ENCODE measurements at places on chromosomes 16 and 17.

DNA sequence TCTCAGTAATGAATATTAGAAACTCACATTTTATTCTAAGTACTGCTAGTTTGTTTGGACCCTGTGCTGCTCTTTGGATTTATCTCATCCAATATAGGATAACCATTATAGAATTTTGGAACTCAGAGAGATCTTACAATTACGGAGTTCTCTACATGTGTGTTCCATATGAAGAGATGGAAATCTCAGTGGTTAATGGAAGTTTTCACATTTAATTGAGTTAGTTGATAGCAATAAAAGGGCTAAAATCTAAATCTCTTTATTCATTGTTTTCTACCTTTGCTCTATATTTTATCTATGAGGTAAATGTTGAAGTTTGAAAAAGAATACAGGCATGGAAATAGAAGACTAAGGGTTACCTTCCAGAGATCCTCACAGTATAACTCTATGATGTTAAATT is 558.0 kb upstream of the KIF2B start:
- DNase-seq = no peak

DNA sequence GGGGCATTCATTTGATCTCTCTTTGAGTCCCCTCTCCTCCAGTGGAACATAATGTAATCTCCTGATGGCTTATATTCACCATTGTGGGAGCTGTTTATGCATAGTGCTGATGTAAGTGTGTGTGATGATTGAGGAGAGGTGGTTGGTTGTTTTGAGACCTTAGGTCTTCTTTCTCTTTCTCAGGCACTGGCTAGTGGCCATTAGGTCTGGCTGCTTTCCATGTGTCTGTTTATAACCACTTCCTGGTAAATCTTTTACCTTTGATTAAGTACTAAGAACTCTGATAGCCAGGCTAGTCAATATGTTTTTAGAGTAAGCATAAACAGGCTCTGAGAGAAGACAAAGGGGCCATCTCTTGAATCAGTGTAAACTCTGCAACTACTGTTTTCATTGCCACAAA is 27.9 kb downstream of the VAT1L start:
- DNase-seq = no peak

DNA sequence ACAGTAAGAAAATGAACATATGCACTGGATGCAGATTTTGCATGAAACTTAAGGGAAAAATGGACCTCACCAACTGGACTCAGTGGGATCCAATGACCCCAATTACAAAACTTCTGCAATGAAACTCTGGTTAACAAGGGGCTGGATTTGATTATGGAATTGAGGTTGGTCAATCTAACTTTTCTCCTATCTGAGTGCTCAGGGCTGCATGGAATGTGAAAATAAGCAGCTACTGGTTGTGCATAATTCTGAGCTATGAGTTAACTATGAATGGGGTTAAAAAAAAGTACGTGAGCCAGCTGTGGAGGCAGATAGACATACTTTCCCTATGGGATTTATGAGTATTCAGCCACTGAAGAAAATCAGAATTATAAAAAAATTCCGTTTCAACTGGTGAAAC is 9.2 kb downstream of the FAM20A start:
- DNase-seq = no peak

DNA sequence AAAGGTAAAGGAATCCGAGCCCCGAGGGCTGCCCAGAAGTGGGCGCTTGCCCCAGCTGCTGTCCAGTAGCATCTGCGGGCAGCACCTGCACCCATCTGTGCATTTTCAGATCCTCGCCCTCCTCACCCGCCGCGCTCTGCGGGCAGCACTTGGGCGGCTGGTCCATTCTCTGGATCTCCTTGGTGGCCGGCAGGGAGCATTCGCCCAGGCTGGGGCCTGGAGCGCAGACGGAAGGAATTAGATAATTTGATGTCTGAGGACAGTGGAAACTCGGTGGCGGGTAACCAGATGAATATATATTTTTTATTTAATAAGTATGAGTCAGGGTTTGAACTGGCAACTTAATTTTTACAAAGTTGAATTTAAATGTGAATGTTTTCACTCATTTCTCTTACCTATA is 88.5 kb downstream of the NPIPB11 start:
- no peak for DNase-seq

DNA sequence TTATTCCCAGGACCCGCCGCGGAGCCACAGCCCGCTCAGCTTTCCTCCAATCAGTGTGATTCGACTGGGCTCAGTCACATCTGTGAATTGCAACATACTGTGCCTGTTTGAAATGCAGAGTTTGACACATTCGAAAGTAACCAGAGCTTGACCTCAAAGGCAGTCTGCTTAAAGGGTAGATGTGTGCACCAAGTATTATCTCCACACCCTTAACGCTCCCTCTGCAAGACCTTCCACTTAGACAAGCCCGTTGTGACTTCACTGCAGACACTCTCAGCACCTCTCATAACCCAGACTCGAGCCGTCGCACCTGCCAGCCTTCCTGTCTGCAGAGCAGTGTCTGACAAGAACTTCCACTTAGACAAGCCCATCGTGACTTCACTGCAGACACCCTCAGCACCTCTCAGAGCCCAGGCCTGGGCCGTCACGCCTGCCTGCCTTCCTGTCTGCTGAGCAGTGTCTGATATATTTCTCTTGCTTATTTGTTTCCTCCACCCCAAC is 3.7 kb downstream of the KLHDC4 start:
- DNase-seq = peak; percentile 62

- DNase-seq = no peak
Measured at GRCh38 chr16:55302635-55303034, 21.4 kb upstream of the IRX6 start.

DNA sequence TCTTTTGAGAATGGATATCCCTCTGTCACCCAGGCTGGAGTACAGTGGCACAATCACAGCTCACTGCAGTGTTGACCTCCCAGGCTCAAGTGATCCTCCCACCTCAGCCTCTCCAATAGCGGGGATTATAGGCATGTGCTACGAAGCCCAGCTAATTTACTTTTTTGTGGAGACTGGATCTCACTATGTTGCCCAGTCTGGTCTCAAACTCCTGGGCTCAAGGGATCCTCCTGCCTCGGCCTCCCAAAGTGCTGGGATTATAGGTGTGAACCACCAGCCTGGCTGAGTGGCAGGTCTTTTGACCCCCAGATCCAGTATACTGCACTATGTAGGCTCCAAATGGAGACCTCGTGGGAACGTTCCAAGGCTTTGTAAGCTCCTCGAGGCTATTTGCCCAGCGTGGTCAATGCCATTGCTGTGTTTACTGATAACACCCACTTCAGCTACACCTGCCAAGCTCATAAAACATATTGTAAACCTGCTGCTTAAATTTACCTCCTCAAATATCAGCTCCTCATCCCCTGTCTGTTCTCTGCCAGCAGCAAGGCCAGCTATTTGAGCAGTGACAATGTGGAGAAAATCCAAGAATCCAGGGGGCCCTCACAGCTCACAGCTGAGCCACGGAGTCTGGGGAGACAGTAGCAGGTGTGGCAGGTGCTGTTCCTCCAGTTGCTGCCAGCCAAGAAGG is 16.2 kb upstream of the KIFC3 start:
- no peak for DNase-seq

DNA sequence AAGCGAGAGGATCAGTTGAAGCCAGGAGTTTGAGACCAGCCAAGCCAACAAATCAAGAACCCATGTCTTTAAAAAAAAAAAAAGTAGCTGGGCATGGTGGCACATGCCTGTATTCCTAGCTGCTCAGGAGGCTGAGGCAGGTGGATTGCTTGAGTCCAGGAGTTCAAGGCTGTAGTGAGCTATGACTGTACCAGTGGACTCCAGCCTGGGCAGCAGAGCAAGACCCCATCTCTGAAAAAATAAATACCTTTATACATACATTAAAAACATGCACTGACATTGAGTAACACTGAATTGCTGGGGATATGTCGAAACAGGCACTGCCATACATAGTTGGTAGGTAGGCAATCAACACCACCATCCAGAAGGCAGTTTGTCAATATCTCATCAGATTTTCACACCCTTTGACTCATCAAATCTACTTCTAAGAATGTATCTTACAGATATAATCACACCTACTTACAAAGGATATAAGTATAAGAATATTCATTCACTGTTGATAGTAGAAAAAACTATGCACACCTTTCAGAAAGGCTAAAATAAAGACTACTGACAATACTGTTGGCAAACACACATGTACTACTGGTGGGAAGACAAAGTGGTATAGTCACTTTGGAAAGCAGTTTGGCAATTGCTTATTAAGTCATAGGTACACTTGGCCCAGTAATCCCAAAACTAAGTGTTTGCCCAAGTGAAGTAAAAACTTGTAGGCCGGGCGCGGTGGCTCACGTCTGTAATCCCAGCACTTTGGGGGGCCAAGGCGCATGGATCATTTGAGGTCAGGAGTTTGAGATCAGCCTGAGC is 6.4 kb upstream of the CEP20 start:
- no peak for DNase-seq

- peak; percentile 75 for DNase-seq
Measured at GRCh38 chr16:15950161-15950854, 892 bp downstream of the ABCC1 start.

DNA sequence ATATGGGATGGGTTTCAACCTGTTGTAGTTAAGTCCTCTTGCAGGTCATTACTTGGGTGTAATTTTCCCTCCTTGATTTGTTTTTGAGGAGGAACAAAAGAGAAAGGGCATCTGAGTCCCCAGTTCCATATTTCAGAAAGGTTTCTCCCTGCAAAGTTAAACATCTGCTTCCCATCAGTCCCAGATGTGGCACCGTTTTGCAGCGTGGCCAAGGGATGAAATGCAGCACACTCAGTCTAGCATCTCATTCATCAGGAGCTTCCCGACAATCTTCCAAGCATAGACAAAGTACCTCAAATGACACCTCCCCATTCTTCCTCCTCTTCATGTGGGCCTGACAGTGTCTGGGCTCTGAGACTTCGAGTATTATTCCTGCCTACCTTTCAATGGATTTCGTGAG is 363.7 kb upstream of the SOX9 start:
- DNase-seq = no peak

DNA sequence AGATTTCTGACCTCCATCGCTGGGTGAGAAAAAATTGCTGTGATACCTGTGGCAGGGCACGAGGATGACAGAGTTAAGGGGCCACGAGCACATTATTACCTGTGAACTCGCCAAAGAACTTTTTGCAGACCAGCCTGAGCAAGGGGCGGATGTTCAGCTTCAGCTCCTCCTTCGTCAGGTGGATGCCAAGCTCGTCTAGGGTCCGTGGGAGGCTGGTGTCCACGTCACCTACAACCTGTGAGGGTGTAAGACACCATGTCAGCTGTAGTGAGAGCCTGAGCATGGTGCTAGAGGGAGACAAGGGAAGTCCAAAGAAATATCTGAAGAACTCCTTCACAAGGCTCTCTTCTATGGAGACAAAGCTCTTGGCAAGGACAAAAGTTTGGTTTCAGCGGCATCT is 17.1 kb downstream of the HIGD1B start:
- DNase-seq = no peak

DNA sequence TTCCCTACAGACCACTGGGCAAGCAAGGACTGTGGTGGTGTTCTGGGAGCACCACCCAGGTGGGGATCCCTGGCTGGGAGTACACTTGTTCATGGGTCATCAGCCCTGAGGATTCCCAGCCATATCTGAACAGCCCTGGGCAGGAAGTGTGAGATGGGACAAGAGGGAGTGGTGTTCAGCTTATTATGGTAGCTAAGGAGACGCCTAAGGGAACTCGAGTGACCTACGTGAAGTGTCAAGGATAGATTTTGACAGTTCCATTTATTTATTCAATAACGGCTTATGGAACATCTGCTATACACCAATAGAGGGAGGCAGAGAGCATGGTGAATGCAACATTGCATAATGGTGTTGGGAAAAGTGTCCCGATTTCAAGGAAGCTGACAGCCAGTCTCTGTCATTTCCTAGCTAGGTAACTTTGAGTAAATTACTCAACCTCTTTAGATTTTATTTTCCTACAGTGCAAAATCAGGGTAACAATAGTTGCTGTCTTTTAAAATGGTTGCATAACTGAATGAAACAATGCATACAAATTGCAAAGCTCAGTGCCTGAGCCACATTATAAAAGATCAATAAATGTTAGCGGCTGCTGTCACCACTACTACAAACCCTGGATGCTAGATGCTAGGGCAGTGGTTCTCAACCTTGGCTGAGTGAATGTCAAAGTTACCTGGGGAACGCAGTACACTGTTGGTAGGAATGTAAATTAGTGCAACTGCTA is 534.1 kb downstream of the GRIN2A start:
- no peak for DNase-seq

DNA sequence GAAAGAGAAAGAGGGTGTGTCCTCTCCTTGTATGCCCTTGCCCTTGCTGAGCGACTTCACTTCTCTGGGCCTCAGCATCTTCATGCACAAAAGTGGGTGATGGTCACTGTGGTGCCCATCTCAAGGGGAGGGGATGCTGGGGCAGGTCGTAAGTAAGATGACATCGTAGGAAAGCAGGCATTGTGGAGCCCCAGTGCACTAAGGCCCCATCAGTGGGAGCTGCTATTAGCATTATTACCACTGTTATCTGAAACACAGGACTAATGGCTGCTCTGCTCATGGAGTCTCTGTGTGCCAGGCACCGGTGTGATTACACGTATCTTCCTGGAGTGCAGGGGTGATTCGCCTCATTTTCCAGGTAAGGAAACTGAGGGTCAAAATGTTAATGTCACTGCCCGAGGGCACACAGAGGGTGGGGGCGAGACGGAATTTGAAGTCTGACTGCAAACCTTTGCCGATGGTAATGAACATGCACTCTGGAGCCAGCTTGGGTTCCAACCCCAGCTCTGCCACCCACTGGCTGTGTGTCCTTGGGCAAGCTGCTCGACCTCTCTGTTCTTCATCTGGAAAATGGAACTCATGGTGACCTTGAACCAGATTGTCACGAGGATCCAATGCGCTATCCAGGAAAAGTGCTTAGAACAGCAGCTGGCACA is 63.2 kb upstream of the GSE1 start:
- DNase-seq = no peak

GRCh38 chr16:23148513-23149266 is 562 bp downstream of the USP31 start:
- peak; percentile 55 for DNase-seq

DNA sequence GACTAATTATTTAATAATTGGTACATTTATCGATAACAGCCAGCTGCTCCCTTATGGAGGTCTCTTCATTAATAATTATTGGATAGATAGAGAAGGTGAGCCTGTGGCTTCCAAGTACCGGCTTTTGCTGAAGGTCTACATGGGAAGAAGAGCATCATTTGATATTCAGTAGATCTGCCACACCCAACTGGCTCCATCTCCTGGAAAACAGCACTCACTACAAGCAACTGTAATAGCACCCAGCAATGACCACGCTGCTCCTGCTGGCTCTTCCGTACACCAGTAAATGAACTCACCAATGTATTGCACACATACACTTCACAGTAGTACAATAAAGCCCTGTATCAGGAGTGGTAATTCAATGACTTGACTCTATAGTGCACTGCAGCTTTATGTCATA is 19.5 kb downstream of the MARVELD3 start:
- peak; percentile 9 for DNase-seq

- no peak for DNase-seq
Measured at GRCh38 chr17:60769327-60769726, 91.7 kb downstream of the BCAS3 start.

DNA sequence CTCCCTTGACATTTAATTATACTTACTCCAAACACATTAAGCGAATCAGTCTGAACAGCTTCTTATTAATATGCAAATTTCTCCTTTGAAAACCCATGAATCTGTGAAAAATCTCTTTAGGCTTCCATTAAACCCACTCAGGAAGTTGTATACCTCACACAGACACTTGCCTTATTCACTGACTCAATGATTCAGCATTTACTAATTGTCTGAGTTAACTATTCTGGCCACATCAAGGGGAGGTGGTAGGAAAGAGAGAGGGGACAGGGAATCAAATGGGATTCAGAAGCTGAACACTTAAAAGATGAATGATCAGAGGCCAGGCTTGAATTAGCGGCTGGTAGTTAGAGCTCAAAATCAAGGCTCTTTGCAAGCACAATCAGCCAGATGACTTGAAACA is 70.0 kb downstream of the HS3ST3A1 start:
- DNase-seq = no peak

All from CD4-positive, alpha-beta T cell treated with Interleukin-17A for 1 hour (primary cell).